ENCODE measurements at places on chromosomes 7 and 10. TPM values are rescaled to one million over a fixed set of nuclear protein-coding genes. Genes with fewer than 3 reads are reported as not detected.

Gene ITPRID1
- total RNA-seq: not detected

Gene TAS2R5
- 0.67 TPM for total RNA-seq

GRCh38 chr10:69345890-69346474 is 67.7 kb downstream of the HK1 start:
- H3K4me1 ChIP-seq: peaks cover 78% of the 10 kb centered on the region
- peak overlapping the region; percentile 37 for H3K4me3 ChIP-seq
- DNase-seq: no peak

- no peak overlapping the region for H3K27ac ChIP-seq
- peak; percentile 8 for DNase-seq
- H3K4me3 ChIP-seq: peak overlapping the region; percentile 56
- H3K27me3 ChIP-seq: peaks cover 49% of the 10 kb centered on the region
- peaks cover 22% of the 10 kb centered on the region for H3K4me1 ChIP-seq
- H3K36me3 ChIP-seq: no peaks in the 10 kb centered on the region
Measured at GRCh38 chr10:113007343-113007771, 57.3 kb downstream of the TCF7L2 start.

All from activated T-helper 1 cell treated with anti-CD3 and anti-CD28 coated beads, Interleukin-12 subunit alpha, Interleukin-12 subunit beta, Interleukin-2, Interleukin-4 antibody, amounts not matched to agents 30 ng/mL and 10 ng/mL and 1 ng/mL, durations not matched to agents 14 hours and 24 hours and 36 hours (primary cell).